Stimulated activated CD4-positive, alpha-beta T cell treated with anti-CD3 and anti-CD28 coated beads, Interleukin-2, amount 100 ng/mL, for 4 hours (primary cell): ENCODE measurements at places on chromosomes 1 and 21.

GRCh38 chr1:202046748-202047708 is 36.6 kb downstream of the ELF3 start:
- no peak for DNase-seq

GRCh38 chr1:244674446-244674845 is 21.5 kb downstream of the DESI2 start:
- no peak for DNase-seq

GRCh38 chr1:46131712-46132528 is 509 bp downstream of the PIK3R3 start:
- DNase-seq, result no peak

DNA sequence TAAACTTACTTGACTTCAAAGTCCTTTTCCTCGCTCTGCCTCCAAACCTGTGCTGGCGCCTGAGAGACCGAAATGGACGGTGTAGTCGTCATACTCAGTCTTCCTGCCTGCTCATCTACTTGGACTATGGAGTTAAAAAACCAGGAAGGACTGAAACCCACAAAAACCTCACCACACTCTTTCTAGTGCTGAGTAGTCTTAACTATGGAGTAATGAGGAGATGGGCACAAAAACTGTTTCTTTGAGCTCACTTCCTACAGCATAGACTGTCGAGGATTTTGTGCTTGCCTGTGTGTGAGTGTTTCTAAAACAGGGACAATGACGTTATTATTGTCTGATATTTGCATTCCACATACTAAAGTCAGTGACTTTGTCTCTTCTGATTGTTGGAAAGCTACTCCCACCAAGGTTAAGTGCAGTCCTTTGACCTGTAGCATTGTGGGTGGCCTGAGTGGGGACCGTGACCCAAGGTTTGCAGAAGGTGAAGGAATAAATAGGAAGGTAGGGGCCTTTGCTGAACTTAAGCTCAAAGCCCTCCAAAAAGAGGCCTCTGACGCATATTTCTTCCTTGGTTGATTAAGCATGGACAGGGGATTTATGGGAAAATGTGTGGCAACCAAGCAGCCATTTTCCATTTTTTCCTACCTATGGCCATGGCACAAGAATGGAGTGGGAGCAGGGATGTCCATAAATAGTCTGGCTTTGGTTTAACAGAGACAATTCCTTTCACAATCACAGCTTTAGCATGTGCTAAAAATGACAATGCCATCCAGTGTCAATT is 109.6 kb downstream of the ZBTB18 start:
- DNase-seq, result no peak

- no peak for DNase-seq
These were observed 36.4 kb upstream of the TARBP1 start for GRCh38 chr1:234515411-234515810.

DNA sequence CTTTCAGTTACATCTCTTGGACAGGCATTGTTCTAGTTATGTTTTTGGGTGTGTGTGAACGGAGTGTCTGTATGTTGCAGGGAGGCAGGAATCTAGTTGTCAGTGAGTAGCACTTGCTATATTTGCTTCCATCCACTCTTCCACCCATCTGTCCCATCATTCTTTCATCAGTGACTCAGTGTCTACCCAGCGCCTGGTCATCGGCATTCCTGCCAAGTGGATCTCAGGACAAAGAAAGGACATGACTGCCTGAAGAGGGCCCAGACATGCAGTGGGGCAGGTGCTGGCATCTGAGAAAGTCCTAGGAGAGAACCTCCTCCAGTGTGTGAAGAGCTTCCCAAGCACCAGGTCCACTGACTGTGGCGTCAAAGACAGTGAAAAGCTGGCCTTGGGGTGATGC is 27.3 kb upstream of the MAGOH start:
- DNase-seq, result no peak

GRCh38 chr21:45217010-45217409 is 70.7 kb downstream of the POFUT2 start:
- no peak for DNase-seq

DNA sequence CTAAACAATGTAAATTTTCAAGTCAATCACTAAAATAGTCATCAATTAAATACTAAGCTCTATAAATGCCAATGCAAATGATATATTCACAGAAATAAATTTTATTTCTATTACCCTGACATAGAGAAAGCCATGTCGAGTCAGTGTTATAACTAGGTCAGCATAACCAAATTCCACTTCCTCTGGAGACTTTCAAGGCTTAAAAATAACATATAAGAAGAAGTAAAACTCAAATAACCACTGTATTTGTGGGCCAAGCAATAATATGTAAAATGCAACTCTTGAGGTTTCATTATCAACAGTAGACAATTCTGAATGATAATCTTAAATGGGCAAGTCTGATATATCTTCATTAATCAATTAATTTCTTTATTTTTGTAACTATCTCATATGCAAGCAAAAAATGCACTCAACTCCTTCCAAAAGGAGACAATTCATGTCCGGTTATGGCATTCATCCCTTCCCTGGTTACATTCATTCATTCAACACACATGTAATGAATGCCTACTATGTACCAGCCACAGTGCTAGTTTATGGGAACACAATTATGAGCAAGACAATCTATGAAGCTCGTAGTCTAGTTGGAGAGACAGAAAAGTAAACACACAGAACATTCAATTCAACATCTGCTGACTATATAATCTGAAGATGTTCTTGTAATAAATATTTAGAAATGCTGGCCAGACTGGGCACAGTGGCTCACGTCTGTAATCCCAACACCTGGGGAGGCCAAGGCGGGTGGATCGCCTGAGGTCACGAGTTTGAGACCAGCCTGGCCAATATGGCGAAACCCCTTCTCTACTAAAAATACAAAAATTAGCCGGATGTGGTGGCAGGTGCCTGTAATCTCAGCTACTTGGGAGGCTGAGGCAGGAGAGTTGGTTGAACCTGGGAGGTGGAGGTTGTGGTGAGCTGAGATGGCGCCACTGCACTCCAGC is 37.1 kb upstream of the CAP1 start:
- DNase-seq, result no peak

DNA sequence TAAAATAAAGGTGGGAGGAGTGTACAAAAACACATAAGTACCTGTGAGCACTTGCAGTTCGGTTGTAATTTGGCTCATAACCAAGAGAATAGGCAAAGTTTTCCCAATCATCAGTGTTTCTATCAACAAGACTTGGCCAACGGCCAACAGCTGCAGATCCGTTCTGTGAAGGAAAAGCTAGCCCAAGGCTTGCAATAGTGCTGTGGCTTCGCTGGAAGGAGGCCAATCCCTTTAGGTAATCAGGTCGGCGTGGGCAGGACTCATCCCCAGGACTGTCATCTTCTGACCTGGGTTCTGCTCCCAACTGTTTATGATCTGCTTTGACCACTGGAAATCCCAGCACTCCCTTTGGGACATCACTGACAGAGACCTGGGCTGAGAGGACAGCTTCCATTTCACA is 107.8 kb downstream of the LYST start:
- no peak for DNase-seq

GRCh38 chr1:225651376-225651871 is 1.5 kb downstream of the ENAH start:
- DNase-seq, result no peak

DNA sequence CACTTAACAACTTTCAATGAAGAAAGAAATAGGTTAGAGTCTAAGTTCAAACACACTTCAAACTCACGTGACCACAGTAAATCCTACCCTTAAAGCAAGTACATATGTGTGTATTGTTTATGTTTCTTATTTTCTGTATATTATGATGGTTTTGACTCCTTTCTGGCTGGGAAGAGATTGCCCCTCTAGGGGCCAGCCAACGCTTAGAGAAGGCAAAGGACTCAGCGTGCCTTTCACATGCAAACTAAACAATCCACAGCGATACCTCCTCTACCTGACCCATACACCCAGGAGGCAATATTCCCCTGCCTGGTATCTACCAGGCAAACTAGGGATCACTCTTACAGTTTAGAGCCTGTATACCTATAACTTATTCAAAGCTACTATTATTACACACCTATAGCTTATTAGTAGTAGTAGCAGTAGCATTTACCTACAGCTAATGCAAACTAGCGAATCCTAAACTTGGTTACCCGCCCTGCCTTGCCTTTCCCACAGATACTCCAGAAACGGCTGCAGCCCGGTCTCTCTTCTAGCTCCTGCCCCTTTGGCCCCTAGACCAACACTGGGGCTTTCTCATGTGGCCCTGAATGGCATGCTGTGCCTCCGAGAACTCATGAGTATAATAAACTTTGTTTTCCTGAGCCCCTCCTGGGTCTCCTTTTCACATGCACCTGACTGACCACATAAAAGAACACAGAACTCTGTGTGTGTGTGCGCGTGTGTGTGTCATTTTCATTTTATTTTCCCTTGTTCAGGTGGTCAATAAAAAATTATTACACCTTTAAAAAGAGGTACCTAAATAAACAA is 14.0 kb downstream of the NRIP1 start:
- DNase-seq, result no peak

GRCh38 chr1:200275415-200275814 is 134.4 kb downstream of the ZNF281 start:
- DNase-seq, result no peak

DNA sequence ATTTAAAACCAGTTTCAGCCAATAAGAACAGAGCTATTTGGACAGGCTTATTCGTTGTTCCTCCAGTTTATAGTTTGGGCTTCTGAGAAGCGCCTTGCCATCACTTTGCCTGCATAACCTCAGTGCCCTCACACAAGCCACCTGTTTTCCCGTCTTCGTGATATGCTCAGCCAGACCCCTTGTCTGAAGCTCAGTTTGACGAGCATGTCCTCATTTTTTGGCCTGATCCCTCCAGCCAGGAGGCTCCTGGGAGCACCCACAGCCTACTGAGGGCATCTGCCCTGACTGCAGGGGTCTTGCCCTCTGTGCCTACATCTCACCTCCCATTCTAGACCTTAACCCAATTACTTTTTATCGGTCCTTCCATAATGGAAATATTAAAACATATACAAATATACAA is 95.3 kb downstream of the ADARB1 start:
- no peak for DNase-seq

DNA sequence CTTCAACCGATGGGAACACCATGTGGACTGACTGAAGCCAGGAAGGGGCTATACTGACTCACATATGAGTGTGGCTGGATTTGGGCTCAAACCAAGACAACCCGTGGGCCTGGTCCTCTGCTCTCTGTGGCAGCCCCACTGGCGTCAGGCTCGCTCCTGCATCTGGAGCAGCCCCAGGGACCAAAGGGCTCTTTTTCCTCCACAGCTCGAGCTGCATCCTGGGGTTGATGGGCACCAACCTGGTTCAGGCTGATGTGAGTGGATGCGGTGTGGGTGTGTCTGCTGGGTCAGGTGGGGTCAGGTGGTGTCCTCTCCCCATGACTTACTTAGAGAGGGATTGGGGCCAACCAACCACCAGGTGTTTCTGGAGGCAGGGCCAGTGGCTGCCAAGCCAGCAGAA is 303.0 kb upstream of the AJAP1 start:
- DNase-seq, result no peak

DNA sequence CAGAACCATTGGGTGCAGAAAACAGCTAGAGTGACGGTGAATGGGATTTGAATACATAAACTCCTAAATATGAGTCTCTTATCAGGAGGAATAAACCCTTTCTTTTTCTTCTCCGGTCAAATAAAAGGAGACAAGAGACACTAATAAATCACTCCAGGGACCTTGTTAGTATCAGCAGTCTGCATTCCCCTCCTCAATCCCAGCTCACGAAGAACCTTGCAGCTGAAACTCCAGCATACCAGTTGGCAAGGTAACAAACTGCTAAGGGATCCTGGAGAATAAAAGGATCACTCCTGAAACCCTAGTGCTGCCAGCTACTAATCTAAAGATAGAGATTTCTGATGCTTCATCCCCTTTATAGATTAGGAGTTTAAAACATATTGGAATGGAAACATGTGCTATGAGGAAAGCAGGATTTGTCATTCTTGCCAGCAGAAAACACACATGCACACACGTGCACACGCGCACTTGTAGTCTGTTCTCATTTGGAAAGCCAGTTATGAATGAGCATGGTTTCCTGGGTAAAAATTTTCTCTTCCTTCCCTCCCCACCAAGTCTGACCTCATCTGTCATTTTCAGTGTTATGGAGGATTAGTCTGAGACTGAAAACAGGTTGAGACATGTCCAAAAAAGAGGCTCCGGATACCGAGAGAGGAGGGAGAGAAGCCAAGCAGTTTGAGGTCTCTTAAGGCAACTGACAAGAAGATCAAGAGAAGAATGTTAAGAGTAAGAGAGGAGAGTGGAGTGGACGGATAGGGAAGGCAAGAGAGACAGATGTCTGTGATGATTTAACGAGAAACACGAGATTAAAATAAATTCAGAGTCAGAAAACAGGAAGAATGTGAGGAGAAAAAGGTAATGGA is 10.9 kb downstream of the IER5 start:
- no peak for DNase-seq

- DNase-seq, result no peak
These were observed 11.5 kb downstream of the ARHGEF10L start for GRCh38 chr1:17550729-17551584.

DNA sequence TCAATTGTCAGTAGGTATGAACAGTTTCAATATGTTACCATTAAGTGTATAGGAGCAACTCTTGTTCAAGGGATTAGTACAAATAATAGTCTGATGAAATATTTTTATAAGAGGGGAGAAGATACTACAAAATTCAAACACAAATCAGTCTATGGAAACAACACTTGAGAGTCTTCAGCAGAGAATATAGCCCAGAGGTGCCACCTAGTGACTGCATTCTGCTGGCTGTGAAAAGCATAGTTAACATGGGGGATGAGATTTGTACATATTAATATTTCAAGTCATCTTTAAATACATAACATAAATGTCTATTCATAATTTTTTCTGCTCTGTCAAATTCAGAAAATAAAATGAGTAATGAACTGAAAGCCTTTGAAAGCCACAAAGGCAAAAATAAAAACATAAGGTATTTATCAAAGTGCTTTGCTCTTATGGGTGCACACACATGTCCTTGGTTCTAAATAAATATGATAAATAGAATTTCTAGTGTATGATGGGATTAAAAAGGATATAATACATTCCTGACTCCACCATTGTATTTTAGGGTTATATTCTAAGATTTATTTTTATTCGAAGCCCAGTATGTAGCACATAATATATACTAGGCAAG is 440.9 kb upstream of the ZRANB2 start:
- no peak for DNase-seq

GRCh38 chr1:59814180-59814900 is 409 bp upstream of the HOOK1 start:
- peak; percentile 89 for DNase-seq

DNA sequence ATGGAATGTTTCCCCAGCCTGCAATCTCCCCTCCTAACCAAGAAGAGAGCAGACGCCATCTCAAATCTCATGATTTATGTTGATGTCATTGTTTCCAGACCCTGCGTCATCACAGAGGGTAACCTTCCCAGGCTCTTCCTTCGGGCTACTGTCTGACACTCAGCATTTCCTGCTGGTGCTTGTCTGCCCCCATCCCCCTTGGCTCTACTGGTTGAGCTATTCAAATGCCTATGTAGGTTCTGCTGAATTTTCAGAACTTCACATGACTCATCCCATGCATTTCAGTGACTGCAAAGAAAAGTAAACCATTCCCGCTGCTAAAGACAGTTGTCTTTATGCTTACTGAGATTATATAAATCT is 24.8 kb upstream of the ITPKB start:
- peak; percentile 33 for DNase-seq

DNA sequence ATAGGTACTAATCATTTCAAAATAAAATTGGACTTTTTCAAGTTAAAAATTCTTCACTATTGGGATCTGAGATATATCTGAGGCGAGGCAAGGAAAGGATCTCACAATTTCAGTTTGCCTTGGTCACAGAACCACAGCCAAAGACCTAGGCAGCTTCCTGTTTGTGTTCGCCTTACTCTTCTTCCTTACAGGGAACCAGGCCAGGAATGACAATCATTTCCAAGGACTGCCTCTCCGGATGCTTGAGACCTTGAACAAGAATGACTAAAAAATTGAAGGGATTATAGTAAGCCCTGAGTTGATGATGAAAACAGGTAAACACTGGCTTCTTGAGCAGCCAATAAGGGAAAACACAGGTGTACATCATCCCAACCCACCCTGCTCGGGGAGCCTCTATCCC is 35.2 kb upstream of the SERBP1 start:
- no peak for DNase-seq
